ENCODE measurements at places on chromosomes 2 and 18. TPM values are rescaled to one million over a fixed set of nuclear protein-coding genes. Genes with fewer than 3 reads are reported as not detected.

NAT8 gene
- not detected for total RNA-seq

HRH4 gene
- 0.09 TPM for total RNA-seq

RAB6C gene
- not detected for total RNA-seq

HOXD4 gene
- total RNA-seq, result not detected

CTAGE1 gene
- total RNA-seq, result not detected

DAPL1 gene
- not detected for total RNA-seq

MDH1B gene
- 1.9 TPM for total RNA-seq

LYPD1 gene
- total RNA-seq, result 34.3 TPM

LCT gene
- total RNA-seq, result 1.4 TPM

CAPG gene
- 230 TPM for total RNA-seq

SPP2 gene
- not detected for total RNA-seq

NT5C1B gene
- total RNA-seq, result not detected

DIS3L2 gene
- 46.0 TPM for total RNA-seq

C2orf80 gene
- total RNA-seq, result not detected

All from Calu3 (cell line).